Brain microvascular endothelial cell (primary cell): ENCODE measurements at places on chromosomes 7 and 10.
A peak's percentile ranks its signal among the peaks of the same experiment; 100 is the strongest.

DNA sequence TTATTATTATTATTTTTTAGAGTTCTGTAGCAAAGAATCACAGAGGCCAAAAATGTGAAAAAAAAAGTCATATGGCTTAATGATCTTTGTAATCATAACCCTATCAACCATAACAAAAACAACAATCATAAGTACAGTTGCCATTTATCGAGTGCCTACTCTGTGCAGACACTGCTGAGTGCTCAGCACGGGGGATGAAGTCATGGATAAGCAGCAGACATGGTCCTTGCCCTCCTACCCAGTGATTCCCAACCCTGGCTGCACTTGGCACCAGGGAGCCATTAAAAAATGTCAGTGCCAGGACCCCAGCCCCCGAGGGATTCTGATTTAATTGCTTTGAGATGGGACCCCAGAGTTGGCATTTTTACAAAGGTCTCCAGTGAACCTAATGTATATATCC, 38.2 kb downstream of the ENTPD1 start:
- no peak for DNase-seq

DNA sequence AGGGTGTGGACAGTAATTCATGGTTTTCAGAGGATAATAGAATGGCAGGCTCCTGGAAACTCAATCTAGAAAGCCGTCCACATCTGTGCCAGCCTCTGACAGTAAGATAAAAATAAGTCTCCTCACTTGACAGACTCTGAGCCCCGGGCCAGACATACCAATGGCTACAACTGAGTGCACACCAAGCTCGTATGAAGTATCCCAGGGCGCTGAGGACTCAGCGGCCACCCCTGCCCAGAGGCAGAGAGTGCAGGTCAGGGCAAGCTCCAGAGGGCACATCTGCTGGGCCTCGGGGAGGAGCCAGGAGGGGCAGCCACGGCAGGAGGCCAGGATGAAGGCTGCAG, 262.8 kb upstream of the TCERG1L start:
- no peak for DNase-seq

GRCh38 chr10:18350340-18350739, 210.1 kb downstream of the CACNB2 start:
- no peak for DNase-seq

- DNase-seq: no peak
Observed at GRCh38 chr10:43115881-43116595, 22.2 kb upstream of the CSGALNACT2 start.

DNA sequence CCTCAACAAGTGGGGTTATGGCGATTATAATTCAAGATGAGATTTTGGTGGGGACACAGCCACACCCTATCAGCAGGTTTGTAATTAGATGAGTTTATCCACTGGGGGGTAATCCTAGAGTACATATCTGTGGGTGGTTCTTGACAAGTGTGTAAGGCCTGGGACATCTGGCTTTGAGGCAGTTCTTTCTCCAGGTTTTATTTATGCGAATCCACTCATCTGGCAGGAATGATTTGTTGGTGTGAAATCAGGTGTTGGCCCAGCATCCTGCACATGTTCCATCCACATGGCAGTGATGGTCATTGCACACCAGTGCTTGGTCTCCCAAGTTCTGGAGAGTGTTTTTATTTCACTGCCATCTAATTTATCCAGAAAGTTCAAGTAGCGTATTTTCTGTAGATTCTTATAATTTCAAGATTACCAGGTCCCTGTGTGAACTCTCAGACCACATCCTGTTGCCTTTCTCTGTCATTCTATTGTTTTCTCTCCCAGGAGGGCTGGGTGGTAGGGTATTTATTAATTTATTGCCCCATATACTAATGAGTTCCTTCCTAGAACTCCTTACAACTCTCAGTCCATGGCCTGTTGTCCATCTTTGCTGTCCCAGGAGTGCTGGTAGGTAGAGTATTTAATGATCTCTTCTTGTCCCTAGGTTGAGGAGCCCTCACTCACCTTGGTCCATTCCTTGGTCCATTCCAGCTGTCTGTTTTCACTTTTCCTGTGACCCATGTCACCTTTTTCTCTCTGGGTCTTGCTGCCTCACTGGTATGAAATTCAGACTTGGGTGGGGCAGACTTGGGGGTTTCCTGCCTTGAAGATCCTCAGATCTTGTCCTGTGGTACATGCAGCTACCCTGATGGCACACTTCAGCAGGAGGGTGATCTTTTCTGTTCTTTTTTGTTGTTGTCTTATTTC, 10.4 kb downstream of the RALA start:
- no peak for DNase-seq

DNA sequence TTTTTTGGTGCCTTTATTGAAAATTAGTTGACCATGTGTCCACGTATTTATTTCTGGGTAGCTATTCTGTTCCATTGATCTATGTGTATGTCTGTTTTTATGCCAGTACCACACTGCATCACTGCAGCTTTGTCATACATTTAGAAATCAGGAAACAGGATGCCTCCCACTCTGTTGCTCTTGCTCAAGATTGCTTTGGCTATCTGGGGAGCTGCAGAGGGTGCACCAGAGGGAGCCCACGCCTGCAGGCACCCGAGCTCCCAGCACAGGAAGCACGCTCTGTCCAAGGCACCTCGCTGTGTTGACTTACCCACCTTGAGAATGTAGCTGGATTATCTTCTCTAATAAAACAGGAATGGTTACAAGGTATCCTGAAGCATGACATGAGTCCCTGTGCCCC, 301.7 kb downstream of the TCERG1L start:
- no peak for DNase-seq

GRCh38 chr7:123939784-123940183, 14.7 kb downstream of the SPAM1 start:
- DNase-seq: no peak

GRCh38 chr10:126465771-126466170, 77.5 kb upstream of the ADAM12 start:
- DNase-seq: no peak

- DNase-seq: no peak
Observed at GRCh38 chr10:114576132-114576487, 82.0 kb downstream of the ABLIM1 start.

GRCh38 chr10:16890691-16891090, 73.5 kb upstream of the RSU1 start:
- DNase-seq: no peak

GRCh38 chr7:78037603-78038002, 239.0 kb downstream of the PHTF2 start:
- DNase-seq: no peak

GRCh38 chr10:63522995-63523394, 1.8 kb downstream of the REEP3 start:
- DNase-seq: no peak

- peak; percentile 29 for DNase-seq
Observed at GRCh38 chr10:97025613-97026242, 160.0 kb downstream of the SLIT1 start.

GRCh38 chr10:88115968-88116367, 252.5 kb downstream of the PTEN start:
- no peak for DNase-seq

DNA sequence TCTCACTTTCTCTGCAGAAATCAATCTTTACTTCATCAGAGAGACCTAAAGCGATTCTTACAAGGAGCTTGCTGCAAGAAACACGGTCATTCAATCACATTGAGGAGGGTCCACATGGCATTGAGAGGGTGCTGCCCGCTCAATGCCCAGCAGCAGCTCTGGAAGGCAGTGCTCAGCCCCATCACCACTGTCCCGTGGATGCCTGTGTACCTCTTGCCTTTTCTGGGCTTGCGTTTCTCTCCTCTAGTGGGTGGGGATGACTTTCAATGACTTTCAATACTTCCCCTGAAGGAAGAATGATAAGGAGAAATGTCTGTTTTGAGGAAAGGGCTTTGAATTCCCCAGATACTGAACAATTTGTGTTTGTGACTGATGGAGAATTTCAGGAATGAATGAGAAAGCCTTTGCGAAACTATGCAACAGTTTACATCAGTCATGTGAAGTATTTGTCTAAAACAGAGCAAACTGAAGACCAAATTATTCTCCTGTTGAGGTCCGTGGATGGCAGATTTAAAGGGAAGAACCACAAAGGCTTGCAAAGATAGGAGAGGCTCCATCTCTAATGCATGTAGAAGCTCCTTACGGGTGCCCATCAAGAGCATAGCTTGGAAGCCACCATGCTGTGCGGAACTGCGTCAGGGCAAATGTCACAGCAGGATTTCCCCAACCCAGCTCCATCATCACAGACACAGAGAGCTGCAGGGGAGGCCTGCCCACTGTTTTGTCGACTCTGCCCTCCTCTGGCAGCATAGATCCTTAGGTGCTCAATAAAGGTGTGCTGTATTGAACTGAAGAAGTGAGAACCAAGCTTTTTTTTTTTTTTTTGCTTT, 6.6 kb upstream of the ZNF22 start:
- peak; percentile 18 for DNase-seq

- DNase-seq: no peak
Observed at GRCh38 chr7:152591976-152592375, 84.0 kb downstream of the XRCC2 start.

DNA sequence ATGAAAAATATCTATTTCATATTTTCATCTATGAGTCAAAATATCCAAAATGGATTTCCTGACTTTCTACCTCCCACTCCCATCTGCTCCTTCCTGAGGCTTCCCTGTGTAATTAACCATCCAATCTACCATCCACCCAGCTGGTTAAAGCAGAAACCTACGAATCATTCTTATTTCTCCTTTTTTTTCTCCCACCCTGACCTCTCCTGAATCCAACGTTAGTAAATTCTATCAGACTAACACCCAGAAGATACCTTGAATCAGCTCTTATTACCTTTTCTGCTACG, 3.7 kb upstream of the LIPF start:
- no peak for DNase-seq

DNA sequence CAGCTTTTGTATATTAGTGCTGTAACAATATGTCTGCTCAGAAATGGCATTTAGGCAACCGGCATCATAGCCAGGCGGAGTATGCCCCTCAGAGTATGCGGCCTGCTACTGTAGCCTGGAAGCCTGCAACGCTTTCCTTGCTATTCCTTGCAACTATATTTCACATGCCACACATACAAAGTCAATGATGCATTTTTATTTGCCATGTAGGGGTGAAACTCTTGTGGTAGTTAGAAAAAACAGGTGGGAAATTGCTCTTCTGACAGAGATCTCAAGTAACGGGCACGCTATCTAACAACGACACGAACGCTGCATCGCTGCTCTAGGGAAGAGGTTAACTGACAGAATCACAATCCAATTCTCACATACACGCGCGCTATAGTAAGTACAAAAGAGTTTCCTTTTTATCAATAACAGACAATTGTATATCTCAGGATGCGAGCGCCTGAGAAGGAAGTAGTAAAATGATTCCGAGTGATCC, 5.9 kb downstream of the EBF3 start:
- DNase-seq: no peak

GRCh38 chr7:100895956-100896731, 456 bp upstream of the ACHE start:
- DNase-seq: no peak

- DNase-seq: no peak
Observed at GRCh38 chr7:3229904-3230470, 71.1 kb upstream of the SDK1 start.

- DNase-seq: peak; percentile 33
Observed at GRCh38 chr7:7761974-7762779, 43.8 kb upstream of the RPA3 start.

DNA sequence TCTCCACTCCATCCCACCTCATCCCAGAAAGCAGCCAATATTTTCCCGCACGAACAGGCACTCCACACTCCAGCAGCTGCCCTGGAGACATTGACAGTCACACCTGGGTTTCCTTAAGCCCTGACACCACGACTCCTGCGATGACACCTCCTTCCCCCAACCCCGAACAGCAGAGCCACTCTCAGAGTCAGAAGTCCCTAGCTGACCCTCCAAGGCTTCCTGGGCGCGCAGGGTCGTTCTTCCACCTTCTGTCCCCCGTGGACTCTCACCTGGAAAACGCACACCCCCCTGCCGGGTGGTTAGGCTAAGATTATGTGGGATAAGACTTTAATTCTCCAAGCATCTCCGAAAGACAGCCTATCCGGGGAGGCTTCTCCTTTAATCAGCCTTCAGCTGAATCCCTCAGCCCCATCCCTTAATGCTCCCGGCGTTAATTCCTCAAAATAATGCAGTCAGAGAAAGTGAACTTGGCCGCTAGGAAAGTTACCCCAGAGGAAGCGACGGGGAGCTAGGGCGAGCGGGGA, 1.1 kb downstream of the DENND11 start:
- DNase-seq: no peak

GRCh38 chr7:72403458-72404076, 8.6 kb downstream of the CALN1 start:
- no peak for DNase-seq

DNA sequence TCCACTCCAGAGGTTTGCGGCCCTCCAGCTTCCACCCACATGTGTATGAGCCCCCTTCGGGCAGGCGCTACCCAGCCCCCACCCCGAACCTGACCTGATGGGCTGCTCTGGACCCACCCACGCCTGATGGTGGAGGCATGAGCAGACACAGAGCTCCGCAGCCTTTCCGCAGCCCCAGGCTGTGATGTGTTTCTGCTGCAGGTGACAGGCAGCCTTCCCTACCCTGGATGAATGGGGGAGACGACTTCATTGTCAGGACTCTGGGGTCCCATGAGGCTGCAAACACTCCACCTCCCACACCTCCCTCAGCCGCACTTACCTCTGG, 61.2 kb downstream of the OAT start:
- no peak for DNase-seq

DNA sequence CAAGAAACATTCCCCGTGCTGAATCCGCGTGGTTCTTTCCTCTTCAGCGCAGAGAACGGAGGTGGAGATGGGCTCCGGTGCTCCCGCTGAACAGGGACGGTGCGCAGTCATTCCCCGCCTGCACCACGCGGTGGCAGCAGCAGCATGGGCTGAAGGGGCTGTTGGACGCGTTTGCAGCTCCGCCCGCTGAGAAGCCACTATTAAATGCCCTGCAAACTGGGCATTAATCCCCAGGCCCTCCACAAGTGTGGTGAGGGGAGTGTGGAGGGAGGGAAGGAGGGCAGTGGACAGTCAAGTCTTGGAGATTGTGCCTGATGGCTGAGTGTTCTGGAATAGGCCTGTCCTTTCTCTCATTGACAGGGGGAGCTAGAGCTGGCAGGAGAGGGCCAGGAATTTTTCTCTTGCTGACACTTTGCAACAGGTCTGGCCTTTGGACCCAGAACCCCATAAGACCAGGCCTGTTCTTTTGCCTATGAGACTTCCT, 240.2 kb upstream of the INHBA start:
- peak; percentile 74 for DNase-seq

GRCh38 chr7:99733448-99733847, 1.5 kb downstream of the CYP3A7 start:
- no peak for DNase-seq

DNA sequence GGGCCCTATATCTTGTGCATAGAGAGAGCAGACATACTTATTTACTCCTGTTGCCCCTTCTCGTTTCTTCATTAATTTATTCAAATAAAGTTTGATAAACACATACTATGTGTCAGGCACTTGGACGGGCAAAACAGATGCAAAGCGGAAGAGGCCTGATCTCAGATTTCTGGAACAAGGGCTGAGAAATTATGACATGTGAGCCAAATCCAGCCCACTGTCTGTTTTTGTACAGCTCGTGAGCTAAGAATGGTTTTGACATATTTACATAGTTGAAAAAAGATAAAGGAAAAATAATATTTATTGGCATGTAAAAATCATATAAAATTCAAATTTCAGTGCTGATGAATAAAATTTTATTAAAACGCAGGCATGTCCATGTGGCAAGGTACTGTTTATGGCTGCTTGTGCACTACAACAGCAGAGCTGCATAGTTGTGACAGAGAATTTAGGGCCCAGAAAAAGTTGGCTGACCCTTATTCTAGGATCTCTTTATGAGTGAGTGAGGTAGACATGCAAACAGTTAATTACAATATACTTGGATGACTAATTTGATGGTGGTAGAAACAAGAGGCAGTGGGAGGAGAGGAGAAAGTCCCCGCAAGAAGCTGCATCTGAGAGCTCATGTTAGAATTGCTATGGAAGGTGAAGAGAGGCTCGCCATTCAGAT, 68.1 kb upstream of the ITPRID1 start:
- no peak for DNase-seq
